ENCODE measurements at places on chromosomes 3 and 15.

DNA sequence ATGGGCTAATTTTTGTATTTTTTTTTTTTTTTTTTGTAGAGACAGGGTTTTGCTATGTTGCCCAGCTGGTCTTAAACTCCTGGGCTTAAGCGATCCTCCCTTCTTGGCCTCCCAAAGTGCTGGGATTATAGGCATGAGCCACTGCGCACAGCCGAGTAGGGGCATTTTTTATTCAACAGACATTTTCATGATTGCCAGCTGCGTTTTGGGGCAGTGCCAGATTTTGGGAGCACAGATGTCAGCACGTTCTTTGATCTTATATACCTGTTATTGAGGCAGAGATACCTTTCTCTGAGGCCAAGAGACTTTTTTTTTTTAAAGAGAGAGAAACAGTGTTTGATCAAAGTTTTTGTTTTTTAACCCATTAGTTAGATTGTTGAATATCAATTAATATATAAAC is 16.8 kb downstream of the NEO1 start:
- no peak for DNase-seq

DNA sequence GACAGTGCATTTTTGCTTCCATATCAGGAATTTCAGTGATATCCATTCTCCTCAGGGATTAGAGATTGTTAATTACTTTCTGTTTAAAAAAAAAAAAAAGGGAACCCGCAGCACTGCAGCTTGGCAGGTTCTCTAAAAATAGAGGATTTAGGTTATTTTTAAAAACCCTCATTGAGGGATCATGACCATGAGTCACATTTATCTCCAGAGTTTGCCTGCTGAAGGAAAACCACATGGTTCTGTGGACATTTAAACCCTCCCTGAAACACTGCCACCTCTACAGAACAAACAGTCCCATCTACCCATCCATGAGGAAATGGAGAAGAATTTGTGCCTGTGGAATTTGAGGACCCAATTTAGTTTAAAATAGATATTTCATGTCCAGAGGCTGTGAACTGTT is 66.2 kb upstream of the UBE2E1 start:
- DNase-seq, result no peak

DNA sequence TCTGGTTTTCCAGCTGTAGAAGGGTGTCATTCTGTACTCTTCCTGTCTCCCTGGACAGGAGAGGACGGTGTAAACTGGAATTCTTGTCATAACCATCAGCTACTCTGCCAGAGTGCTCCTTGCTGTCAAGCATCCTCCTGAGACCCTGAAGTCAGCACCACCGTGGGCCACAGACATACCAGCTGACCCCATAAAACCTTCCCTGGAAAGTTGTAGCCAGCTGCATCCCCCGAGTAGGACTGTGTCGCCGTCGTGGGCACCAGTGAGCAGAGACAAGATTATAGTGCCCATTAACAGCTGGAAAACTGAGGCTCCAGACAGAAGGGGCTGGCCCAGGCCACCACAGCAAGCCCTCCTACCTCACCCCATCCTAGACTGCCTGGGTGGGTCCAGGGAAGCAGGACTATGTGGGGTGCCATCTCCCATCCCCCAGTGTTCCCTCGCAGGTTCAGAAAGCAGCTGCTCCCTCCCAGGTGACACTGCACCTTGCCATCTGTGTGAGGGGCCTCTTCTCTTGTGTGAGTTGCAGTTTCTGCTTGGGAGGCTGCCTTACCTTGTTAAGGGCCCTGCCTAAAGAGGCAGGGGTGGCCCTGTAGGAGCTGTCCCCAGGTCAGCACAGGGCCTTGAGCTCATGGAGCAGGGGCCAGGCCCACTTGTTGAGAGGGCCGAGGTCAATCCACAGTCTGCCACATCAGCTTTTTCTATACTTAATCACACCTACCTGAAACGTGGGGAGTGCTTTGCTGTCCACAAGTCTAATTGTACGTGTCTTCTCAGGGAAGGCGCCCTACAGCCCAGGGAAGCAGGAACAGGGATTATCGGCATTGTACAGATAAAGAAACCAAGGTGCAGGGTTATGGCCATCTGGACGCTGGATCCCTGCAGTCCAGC is 191.9 kb upstream of the LINGO1 start:
- DNase-seq, result no peak

- DNase-seq, result no peak
Measured at GRCh38 chr3:178474526-178474925, 61.7 kb upstream of the KCNMB2 start.

- DNase-seq, result peak; percentile 35
Measured at GRCh38 chr3:38267662-38268061, 2.0 kb downstream of the SLC22A13 start.

DNA sequence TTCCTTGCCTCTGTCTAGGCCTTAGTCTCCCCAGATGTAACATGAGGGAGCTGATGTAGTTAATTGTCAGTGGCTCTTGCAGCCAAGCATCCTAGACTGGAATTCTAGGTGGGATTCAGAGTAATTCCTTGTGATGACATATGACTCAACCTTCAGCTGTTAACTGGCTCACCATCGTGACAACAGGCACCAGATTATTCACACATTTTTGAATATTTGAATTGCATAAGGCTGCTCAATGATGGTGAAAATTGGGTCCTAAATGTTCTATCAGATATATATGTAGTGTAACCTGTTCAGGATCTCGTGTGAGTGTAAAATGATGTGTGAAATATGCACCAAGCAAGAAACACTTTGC is 405.1 kb downstream of the LPP start:
- DNase-seq, result no peak

DNA sequence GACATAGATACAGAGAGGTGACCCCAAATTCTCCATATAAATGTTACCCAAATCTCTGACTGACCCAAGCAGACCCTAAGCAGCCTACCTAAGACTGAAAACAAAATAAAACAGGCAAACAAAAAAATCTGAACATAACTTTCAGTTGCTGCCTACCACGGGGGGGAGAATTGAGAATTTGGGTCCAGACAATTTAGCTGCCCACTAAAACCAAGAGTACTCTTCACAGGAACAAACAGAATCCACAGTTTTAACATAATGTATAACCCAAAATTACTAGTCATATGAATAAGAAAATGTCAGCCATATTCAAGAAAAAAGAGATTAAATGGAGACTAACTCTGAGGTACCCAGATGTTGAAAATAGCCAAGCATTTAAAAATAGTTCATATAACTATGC is 44.4 kb downstream of the SRPRB start:
- DNase-seq, result no peak

DNA sequence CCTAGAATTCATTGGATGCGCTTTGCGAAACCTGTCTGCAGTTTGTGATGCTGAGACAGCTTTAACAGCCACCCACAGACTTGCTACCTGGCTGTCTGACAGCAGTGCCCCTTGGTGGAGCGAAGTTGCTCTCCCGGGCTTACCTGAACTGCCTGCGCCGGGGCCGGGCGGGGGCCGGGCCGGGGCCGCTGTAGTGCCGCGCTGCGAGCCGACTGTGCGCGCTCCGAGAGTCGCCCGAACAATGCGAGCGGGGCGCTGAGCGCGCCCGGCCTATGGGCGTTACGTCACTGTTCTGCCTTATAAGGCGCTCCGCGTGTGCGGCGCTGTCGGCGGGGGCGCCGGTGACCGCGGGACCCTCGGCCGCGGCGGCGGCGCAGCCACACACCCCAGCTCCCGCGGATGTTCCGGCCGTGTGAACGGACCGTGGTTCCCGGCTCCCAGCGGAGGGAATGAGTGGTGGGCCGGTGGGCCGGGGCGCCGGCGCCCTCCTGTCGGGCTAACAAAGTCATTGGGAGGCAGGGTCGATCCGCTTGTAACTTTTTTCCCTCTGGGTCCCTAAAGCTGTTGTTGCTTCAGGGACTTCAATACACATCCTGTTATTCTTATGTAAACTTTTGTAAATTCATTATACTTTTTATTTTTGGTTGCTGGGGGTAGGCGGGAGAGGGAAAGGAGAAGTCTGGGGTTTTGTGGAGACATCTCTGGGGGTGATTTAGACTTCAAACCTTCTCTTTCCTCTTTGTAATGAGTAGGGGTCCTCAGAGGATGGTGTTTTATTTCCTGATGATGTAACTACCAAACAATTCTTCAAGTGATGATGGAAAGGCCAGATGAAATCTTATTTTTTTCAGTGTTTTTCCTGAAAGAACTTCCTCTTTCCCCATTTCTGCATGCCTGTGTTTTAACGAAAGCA is 58.5 kb downstream of the CMSS1 start:
- DNase-seq, result no peak

DNA sequence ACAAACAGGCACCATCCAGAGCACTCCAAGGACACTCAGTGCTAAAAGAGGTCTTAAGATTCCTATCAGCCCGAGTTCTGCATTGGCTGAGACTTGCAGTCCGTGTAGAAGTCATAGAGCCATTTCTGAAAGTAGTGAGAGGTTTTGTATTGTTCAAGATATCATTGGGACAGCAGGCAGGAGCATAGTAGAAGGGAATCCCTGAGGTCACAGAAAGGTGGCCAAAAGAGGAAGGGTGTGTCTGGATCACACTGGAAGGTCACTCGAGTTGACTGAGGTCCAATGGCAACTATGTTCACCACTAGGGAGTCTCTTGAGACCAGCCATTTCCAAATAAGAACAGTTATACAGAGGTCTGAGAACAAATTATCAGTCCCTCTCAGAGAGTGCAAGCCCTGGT is 468.3 kb downstream of the EPHB1 start:
- no peak for DNase-seq

DNA sequence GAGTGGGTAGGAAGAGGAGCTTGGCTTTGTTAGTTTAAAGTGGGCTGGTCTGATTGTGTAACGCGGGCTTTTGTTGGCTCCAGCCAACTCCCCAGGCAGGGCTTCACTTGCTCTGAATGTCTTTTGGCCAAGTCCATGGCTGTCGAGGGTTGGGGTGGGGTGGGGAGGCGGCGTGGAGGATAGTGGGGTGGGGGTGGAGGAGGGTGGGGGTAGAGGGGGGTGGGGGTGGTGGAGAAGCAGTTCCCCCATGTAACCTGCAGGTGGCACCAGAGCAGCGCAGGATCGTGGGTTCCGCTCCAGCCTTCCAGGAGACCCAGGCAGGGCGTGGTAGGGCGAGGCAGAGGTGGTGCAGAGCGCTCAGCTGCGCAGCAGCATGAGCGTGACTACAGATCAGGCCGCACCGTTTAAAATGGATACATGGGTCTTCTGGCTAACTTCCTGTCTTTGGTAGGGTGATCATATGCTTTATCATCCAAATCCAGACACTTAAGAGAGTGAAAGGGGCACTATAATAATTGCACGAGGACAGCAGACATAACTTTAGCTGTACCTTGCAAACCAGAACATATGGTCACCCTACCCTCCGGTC is 28.3 kb downstream of the GOLGA6A start:
- DNase-seq, result peak; percentile 72

GRCh38 chr15:72227192-72227586 is 3.8 kb downstream of the PKM start:
- DNase-seq, result no peak

- DNase-seq, result no peak
Measured at GRCh38 chr3:194389269-194389668, 9.8 kb downstream of the GP5 start.

GRCh38 chr3:47849699-47850563 is 47.0 kb downstream of the DHX30 start:
- DNase-seq, result no peak

- no peak for DNase-seq
Measured at GRCh38 chr3:169842960-169843359, 26.8 kb downstream of the LRRC31 start.

GRCh38 chr3:85808755-85809154 is 850.0 kb downstream of the CADM2 start:
- DNase-seq, result no peak

- DNase-seq, result no peak
Measured at GRCh38 chr15:54208786-54209185, 230.5 kb downstream of the UNC13C start.

- DNase-seq, result no peak
Measured at GRCh38 chr15:101037090-101037830, 118.1 kb downstream of the LRRK1 start.

DNA sequence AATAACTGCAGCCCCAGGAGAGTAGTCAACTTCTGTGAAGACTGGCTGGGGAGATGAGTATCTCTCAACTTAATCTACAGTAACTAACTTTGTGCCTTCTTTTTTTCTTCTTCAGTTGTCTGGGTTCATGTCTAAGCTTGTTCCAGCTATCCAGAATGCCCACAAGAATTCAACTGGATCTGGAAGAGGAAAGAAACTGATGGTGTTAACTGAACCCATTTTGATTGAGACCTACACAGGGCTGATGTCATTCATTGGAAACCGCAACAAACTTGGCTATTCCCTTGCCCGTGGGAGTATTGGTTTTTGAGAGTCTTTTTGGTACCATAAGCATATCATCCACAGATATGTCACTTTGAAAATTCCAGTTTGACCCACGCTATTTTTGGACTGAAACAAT is 148.7 kb downstream of the TPRG1 start:
- DNase-seq, result no peak

- no peak for DNase-seq
Measured at GRCh38 chr3:72258361-72259141, 473.6 kb upstream of the PROK2 start.

GRCh38 chr3:141949399-141949798 is 73.0 kb downstream of the ATP1B3 start:
- no peak for DNase-seq

- DNase-seq, result no peak
Measured at GRCh38 chr3:161275919-161276318, 54.8 kb downstream of the NMD3 start.

DNA sequence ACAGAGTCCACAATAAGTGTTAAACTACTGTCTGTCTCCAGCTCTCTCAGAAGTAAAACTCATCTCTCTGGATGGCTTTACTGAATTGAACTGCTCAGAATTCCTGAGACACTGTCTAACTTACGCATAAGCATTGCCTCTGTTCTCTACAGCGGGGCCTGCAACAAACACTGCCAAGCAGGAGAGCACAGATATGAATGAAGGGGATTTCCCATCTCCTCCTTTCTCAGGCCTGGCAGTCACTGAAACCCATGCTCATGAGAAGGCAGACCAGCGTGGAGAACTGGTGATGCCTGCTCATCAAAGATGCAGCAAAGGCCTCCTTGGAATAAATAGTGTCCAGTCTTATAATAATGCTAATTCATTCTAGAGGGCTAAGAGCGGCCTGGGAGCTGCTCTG is 10.3 kb downstream of the RASGRP1 start:
- DNase-seq, result no peak

DNA sequence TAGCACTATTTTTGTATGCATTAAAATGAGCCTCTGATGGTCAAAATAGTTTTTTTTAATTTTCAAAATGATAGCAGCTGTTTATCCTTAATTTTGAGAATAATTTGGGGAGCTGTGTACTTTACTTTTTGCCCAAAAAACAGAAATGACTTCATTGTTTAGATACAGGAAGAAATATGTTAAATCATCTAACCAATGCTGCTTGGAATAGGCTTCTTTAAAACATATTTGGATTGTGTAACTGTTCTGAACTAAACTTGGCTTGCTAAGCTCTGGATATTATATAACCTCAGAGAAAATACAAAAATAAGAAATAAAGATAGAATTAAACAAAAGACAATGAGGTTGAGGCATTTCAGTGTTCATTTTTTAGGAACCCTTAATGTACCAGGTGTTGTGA is 119.3 kb downstream of the SERPINI1 start:
- DNase-seq, result no peak

DNA sequence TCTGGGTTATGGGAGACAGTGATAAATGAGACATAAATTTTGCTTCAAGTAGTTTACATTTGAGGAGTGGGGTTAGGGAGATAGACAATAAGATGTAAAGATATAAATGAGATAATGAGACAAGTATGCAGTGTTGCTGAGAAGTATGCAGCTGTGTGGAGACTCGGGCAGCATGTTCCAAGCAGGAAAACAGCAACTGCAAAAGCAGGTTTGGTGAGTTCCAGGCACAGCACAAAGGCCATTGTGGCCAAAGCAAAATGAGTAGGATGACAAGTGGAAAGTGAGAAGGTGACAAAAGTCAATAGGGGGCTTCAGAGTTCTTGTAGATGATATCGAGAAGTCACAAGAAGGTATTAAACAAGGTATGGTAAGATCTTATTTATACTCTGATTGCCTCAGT is 259.1 kb upstream of the PEX5L start:
- no peak for DNase-seq
